ENCODE measurements at places on chromosomes 6 and 20. TPM values are rescaled to one million over a fixed set of nuclear protein-coding genes. Genes with fewer than 3 reads are reported as not detected.

The IYD gene
- total RNA-seq: not detected

The NELFE gene
- 94.7 TPM for total RNA-seq

The SPATS1 gene
- total RNA-seq: not detected

The LCA5 gene
- total RNA-seq: 5.5 TPM

The GTSF1L gene
- not detected for total RNA-seq

The STXBP5 gene
- total RNA-seq: 27.4 TPM

The CST4 gene
- not detected for total RNA-seq

The HCK gene
- total RNA-seq: 0.33 TPM

The PTPRK gene
- 142 TPM for total RNA-seq

The RAET1E gene
- 0.29 TPM for total RNA-seq

Data from vein endothelial cell (primary cell).